H1 (cell line): ENCODE measurements at places on chromosomes 7 and 10. TPM values are rescaled to one million over a fixed set of nuclear protein-coding genes. Genes with fewer than 3 reads are reported as not detected.

ARHGEF35 gene
- polyA plus RNA-seq: 0.86 and 1.3 TPM in 2 replicates

ELN gene
- 5.1 and 5.4 TPM in 2 replicates for polyA plus RNA-seq

CPA2 gene
- 0.21 and 0.22 TPM in 2 replicates for polyA plus RNA-seq

SNX13 gene
- 5.5 and 7.7 TPM in 2 replicates for polyA plus RNA-seq

- DNase-seq: no peak
Measured at GRCh38 chr10:12121673-12122072, 7.8 kb upstream of the SEC61A2 start.
